Endothelial cell of umbilical vein (primary cell): ENCODE measurements at places on chromosomes 13 and 19. TPM values are rescaled to one million over a fixed set of nuclear protein-coding genes. Genes with fewer than 3 reads are reported as not detected.

FUT6 gene
- not detected in 2 replicates for total RNA-seq

PEAK3 gene
- total RNA-seq = not detected in 2 replicates

- H3K27me3 ChIP-seq = no peaks in the 10 kb centered on the region
- H3K27ac ChIP-seq = no peak overlapping the region
- H3K4me3 ChIP-seq = no peak overlapping the region
- H3K36me3 ChIP-seq = no peaks in the 10 kb centered on the region
- DNase-seq = peak; percentile 31
These were observed 22.5 kb upstream of the NFIC start for GRCh38 chr19:3343619-3344502.

DNA sequence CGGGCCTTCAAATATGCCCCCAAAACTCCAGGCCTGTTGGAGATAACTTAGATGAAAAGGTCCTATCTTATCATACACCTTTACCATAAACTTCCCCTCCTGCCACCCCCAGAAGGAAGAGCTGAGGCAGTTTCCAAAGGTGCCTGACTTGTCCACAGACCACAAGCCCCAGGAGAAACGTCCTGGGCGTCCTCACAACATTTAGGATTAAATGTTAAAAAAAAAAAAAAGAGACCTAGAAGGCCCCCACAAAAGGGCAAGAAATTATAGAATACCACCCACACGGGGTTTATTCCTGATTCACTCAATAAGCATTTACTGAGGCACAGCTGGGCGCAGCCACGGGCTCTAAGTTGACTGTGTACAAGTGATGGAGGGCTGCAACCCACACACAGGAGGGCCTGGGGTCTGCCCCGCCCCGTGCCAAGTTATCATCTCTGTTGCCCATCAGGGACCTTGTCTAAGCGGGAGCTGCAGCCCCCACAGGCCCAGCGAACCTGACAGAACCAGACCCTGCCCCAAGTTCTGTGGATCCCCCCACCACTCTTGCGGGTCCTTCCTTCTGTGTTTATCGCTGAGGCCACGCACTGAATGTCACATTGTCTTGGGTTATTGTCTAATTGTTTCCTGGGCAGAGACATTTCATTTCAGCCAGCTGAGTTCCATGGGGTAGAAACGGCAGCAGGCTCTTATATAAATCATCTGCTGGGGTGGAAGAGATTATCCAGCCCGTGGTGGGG, 83.0 kb upstream of the TM9SF2 start:
- H3K4me3 ChIP-seq = no peak overlapping the region
- H3K27ac ChIP-seq = no peak overlapping the region
- H3K36me3 ChIP-seq = no peaks in the 10 kb centered on the region
- peaks cover 3% of the 10 kb centered on the region for H3K27me3 ChIP-seq
- H3K4me1 ChIP-seq = no peaks in the 10 kb centered on the region
- no peak for DNase-seq

- no peaks in the 10 kb centered on the region for H3K36me3 ChIP-seq
- no peaks in the 10 kb centered on the region for H3K27me3 ChIP-seq
- DNase-seq = peak; percentile 90
- H3K27ac ChIP-seq = no peak overlapping the region
- peaks cover 15% of the 10 kb centered on the region for H3K4me1 ChIP-seq
- H3K4me3 ChIP-seq = no peak overlapping the region
These were observed 229.7 kb downstream of the KCNRG start for GRCh38 chr13:50244713-50245574.

DNA sequence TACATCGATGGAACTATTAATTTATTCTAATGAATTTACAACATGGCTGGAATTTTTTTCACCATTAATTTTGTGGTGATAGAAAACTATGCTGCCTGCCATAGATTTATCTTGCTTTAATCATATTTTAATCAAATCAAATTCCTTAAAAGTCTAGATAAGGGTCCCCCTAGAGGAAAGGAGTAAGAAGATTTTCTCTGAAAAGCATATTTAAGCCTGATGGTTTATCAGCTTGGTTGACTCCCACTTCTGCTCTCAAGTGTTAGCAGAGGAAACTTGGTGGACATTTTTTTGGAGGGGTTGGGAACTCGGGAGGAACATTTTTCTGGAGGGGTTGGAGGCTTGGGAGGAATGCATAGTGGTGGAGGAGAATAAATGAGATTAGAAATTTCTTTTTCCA, 253.3 kb downstream of the KCNRG start:
- no peak for DNase-seq
- no peaks in the 10 kb centered on the region for H3K36me3 ChIP-seq
- H3K4me3 ChIP-seq = no peak overlapping the region
- no peak overlapping the region for H3K27ac ChIP-seq
